ENCODE measurements at places on chromosomes 1 and 21. TPM values are rescaled to one million over a fixed set of nuclear protein-coding genes. Genes with fewer than 3 reads are reported as not detected.

DNA sequence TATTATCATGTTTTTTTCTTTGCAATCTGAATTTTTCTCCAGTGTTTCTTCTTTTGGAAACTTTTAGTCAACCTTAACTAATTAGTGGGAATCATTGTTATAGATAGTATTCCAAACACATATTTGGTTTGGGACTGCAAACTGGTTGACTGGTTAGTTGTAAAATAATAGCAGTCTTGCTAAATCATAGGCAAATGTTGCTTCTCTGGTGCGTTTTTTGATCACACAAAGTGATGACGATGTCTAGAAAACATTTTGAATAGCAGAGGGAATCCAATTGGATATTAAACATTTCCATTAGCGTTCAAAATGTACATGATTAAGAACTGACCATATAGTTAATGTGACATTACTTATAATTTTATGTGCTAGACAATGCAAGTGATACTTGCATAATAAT is 4.5 kb downstream of the DNAJB4 start:
- peaks cover 7% of the 10 kb centered on the region for H3K36me3 ChIP-seq
- peaks cover 22% of the 10 kb centered on the region for H3K4me1 ChIP-seq
- no peak overlapping the region for H3K27ac ChIP-seq
- DNase-seq = no peak
- H3K27me3 ChIP-seq = no peaks in the 10 kb centered on the region
- H3K4me3 ChIP-seq = no peak overlapping the region

- no peaks in the 10 kb centered on the region for H3K27me3 ChIP-seq
- H3K36me3 ChIP-seq = peaks cover 34% of the 10 kb centered on the region
- no peak for DNase-seq
- no peak overlapping the region for H3K4me3 ChIP-seq
- peaks cover 25% of the 10 kb centered on the region for H3K4me1 ChIP-seq
Observed at GRCh38 chr1:109927911-109928321, 17.3 kb downstream of the CSF1 start.

DNA sequence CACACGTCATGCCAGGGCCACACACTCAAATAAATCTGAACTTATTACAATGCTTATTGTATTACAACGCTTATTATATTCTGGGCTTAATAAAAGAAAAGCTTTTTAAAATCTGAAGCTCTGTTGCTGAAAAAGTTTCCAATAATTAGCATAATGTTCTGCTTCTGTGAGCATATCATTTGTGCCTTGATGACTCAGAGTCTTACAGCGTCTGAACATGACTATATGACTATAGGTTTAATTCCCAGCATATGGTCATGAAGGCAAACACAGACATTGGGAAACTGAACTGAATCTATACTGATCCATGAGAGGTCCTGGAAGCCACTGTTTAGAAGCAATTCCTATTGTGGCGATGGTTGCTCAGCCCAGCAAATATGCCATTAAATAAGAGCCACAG is 66.3 kb downstream of the SIM2 start:
- H3K27me3 ChIP-seq = no peaks in the 10 kb centered on the region
- peaks cover 1% of the 10 kb centered on the region for H3K36me3 ChIP-seq
- H3K4me1 ChIP-seq = peaks cover 21% of the 10 kb centered on the region
- H3K27ac ChIP-seq = no peak overlapping the region
- DNase-seq = no peak

- no peaks in the 10 kb centered on the region for H3K36me3 ChIP-seq
- H3K4me1 ChIP-seq = peaks cover 12% of the 10 kb centered on the region
- peaks cover 1% of the 10 kb centered on the region for H3K27me3 ChIP-seq
- no peak overlapping the region for H3K27ac ChIP-seq
Observed at GRCh38 chr1:158731707-158732106, 11.2 kb upstream of the OR6K3 start.

DNA sequence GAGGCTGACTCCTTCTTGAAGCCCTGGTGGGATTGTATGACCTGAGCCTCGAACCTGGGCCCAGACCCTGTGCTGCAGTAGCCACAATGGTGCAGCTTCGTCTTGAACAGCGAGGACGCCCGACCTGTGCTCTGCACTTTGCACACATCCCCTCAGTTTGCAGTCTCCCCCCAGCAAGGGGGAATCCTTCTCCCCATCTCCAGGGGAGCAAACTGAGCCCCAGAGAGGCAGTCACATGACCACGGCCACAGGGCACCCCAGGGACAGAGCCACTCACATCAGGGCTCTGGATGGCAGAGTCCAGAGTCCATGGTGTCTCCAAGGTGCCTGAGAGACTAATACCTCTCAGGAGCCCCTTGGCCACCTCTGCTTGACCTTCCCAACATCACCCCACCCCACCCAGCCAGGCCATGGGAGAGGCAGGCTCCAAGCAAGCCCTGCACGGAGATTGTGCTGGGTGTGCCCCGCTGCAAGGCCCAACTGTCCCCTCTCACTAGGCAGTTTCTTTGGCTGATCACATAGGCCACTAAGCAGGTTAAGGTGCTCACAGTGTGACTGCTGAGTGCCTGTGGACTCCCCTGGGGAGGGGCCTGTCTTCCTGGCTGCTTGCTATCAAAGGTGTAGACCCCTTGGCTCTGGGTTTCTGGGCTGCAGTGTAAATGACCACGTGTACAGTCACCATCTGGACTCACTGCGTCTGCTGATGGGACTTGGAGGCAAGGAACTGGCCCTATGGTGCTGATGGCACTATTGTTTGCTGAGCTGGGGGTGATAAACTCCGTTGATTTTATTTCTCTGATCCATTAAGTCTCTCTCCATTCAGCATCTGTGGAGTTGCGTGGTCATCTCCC is 398.1 kb downstream of the MATN1 start:
- peaks cover 20% of the 10 kb centered on the region for H3K27me3 ChIP-seq
- H3K4me1 ChIP-seq = no peaks in the 10 kb centered on the region
- no peak for DNase-seq
- no peaks in the 10 kb centered on the region for H3K36me3 ChIP-seq

GRCh38 chr1:99763956-99764355 is 2.5 kb downstream of the FRRS1 start:
- no peaks in the 10 kb centered on the region for H3K27me3 ChIP-seq
- peaks cover 15% of the 10 kb centered on the region for H3K36me3 ChIP-seq
- H3K4me3 ChIP-seq = peak overlapping the region; percentile 87
- peak overlapping the region; percentile 87 for H3K27ac ChIP-seq

- no peak for DNase-seq
- peak overlapping the region; percentile 27 for H3K27ac ChIP-seq
- H3K4me1 ChIP-seq = peaks cover 31% of the 10 kb centered on the region
Observed at GRCh38 chr1:42742617-42743316, 2.7 kb upstream of the CLDN19 start.

DNA sequence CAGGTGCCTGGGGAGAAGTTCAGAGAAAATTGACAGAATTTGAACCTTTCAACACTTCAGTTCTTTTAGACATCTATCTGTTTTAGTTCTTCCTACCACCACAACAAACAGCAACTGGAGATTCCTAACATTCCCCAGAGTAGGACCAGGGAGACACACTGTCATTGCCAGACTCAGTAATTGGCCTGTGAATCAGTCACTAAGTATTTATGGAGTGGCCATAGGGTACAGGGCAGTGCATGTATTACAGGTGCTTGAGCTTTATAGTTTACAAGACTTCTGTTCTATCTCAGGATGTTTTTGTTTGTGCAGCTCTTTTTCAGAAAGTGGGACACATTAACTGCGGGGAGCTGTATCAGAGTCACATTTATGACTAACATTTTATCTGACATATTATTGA is 1.7 kb downstream of the CDC14A start:
- H3K27ac ChIP-seq = peak overlapping the region; percentile 85
- no peaks in the 10 kb centered on the region for H3K27me3 ChIP-seq

DNA sequence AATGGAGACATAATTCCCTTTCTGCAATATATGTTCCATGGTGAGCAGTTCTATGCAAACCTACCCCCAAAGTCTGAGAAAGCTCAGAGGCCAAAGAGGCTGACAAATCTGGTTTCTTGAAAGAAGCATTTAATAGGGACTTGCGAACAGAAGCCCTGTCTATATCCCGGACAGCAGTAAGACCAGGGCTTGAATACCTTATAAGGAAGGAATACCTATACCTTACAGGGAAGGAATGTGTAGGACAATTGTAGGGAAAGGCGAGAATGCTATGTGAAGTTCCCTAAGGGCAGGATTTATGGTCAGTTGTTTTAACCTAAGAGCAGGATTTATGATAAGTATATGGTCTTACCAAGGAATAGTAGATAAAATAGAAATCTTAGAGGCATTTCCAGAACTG is 5.0 kb upstream of the SLC41A1 start:
- peaks cover 3% of the 10 kb centered on the region for H3K36me3 ChIP-seq
- peaks cover 11% of the 10 kb centered on the region for H3K4me1 ChIP-seq
- H3K27me3 ChIP-seq = no peaks in the 10 kb centered on the region
- no peak overlapping the region for H3K27ac ChIP-seq
- no peak for DNase-seq

DNA sequence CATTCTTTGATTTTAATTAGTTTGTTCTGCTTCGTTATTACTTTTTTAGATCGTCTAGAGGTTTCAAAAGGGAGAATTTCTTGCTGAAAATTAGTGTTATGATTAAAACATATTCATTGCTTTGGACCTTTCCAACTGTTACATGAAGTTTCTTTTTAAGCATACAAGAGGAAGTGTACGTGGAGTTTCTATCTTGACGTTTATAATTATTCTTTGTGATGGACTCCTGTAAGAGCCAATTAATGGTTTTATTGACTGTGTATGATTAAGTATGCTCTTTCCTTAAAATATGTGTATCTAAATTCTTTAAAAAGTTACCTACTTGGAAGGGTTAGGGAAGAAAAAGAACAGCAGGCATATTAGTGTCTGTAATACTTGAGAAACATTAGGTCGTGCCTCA is 37.8 kb downstream of the SPEN start:
- H3K4me1 ChIP-seq = peaks cover 29% of the 10 kb centered on the region
- no peaks in the 10 kb centered on the region for H3K27me3 ChIP-seq
- peak overlapping the region; percentile 68 for H3K4me3 ChIP-seq
- H3K36me3 ChIP-seq = peaks cover 3% of the 10 kb centered on the region

Gene GUCA2A
- not detected for total RNA-seq

Gene CYP4X1
- 0.62 TPM for total RNA-seq

Gene TAS1R1
- not detected for total RNA-seq

Gene AK4
- total RNA-seq = 19.2 TPM

Measured in mesothelial cell of epicardium (in vitro differentiated cells).